Activated B cell treated with CpG ODN at 0.5 μM for 24 hours (primary cell): ENCODE measurements at places on chromosomes 12 and 14.

DNA sequence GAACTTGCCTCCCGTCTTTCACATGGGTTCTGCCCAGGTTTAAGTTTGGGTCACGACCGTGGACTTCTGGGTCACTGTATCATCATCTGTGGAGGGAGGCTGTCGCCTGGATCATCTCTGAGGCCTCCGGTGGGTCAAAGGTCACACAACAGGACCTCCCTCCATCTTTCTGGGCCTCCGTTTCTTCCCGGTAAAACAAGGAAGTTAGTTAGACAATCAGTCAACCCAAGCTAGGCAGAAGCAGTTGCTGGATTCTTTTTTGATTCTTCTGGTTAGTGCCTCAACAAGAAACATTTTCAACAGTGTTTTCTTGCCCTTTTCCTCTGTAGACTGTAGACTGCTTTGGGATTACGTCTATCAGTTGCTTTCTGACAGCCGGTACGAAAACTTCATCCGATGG lies 186.6 kb upstream of the BCL2L14 start:
- no peaks in the 10 kb centered on the region for H3K27me3 ChIP-seq
- H3K27ac ChIP-seq = peak overlapping the region; percentile 6
- H3K4me1 ChIP-seq = peaks cover 27% of the 10 kb centered on the region
- DNase-seq = no peak
- peaks cover 86% of the 10 kb centered on the region for H3K36me3 ChIP-seq
- no peak overlapping the region for H3K4me3 ChIP-seq

- H3K4me1 ChIP-seq = peaks cover 15% of the 10 kb centered on the region
These were observed 28.5 kb upstream of the TUBA1C start for GRCh38 chr12:49236423-49236822.

- no peaks in the 10 kb centered on the region for H3K36me3 ChIP-seq
- H3K4me3 ChIP-seq = no peak overlapping the region
- no peak for DNase-seq
- H3K27me3 ChIP-seq = peaks cover 14% of the 10 kb centered on the region
- H3K4me1 ChIP-seq = no peaks in the 10 kb centered on the region
These were observed 56.3 kb downstream of the PPP1R36 start for GRCh38 chr14:64605926-64606685.

DNA sequence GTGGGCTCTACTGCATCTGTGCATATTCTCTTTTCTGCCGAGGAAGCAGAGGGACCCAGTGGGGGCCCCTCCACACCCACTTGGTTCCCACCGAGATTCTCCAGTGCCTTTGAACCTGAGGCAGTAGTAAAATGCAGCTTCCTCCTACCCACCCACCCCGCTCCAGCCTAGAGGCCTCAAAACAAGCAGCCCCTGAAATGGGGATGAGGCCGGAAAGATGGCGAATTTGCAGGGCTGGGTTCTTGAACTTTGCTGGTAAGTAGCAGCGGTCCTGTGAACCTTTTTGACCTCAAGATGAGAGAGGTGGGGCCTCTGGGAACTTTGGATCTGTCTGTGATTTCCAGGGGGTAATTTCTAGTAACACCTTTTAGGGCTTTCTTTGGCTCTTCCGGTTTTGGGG lies 15.4 kb downstream of the PLEKHG3 start:
- H3K36me3 ChIP-seq = no peaks in the 10 kb centered on the region
- peaks cover 25% of the 10 kb centered on the region for H3K27me3 ChIP-seq
- no peaks in the 10 kb centered on the region for H3K4me1 ChIP-seq

DNA sequence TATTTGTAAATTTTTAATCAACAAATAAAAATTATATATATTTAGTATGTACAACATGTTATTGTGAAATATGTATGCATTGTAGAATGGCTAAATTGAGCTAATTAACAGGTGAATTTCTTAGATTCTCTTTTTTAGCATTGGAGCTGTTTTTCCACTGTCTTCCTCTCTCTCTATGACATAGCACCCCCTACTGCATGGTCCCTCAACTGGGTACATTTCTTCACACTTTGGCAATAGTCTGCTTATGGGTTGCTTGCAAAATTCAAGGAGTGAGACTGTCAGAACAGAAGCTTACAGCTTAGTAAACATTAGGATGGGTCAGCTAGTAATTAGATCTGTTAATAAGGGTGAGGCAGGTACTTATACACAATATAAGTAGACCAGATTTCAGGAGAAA lies 658.5 kb upstream of the MGAT4C start:
- H3K27ac ChIP-seq = no peak overlapping the region
- no peak for DNase-seq
- no peak overlapping the region for H3K4me3 ChIP-seq
- no peaks in the 10 kb centered on the region for H3K4me1 ChIP-seq

DNA sequence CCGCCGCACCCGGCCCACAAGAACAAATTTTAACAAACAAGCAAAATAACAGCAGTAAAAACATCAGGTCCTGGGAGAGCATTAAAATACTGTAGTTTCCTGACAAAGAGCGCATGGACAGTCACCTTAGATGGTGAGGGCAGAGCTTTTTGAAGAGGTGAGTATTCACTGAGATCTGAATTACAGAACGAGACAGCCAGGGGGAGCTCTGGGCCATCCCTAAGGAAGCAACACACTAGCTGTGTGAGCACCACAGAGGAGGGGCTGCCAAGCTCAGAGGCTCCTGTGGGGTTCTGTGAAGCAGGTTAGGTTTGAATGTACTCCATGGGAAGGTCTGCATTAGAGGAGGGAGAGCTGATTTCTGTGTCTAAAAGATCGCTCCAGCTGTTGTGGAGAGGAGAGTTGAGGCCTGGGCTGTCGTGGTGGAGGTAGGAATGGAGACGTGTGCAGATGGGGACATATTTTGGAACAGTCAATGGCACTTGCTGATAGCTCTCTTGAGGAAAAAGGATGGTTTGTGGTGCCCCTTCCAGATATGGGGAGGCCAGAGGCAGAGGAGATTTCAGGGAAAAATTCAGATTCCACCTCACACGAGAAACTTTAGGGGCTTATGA lies 72.9 kb downstream of the TRAFD1 start:
- no peaks in the 10 kb centered on the region for H3K4me1 ChIP-seq
- peak; percentile 24 for DNase-seq
- no peaks in the 10 kb centered on the region for H3K27me3 ChIP-seq
- H3K36me3 ChIP-seq = peaks cover 69% of the 10 kb centered on the region
- H3K27ac ChIP-seq = no peak overlapping the region
- H3K4me3 ChIP-seq = no peak overlapping the region

DNA sequence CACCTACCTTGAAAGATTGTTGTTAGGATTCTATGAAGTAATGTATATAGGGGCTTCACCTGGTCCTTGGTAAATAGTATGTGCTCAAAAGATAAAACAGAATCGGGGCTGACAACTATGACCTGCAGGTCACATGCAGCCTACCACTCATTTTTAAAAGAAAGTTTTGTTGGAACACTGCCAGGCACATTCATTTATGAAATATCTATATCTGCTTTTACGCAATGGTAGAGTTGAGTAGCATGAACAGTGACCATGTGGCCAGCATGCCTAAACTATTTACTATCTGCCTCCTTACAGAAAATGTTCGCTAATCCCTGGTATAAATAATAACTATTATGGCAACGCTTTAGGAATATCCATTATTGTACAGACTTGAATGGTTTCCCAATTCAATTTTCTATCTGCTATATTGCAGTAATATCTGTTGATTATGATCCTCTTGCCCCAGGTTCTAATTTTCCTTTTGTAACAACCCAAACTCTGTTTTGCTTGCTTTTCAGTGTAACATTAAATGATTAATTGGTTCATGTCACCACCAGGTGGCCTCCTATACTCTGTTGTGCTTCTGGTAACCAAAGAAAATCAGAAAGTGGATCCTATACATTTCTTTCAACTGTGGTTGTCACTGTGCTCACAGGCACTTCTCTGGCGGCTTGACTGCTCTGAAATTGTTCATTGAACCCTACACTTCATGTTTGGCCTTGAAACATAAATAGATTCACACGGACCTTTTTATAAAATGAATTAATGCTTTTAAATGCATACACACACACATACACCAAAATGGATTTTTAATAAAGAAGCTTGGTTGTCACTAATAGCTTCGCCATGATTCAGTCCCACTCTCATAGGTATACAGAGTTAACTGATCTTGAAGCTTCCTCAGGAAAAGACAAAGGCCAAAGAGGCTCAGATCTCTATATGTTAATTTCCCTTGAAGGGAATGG lies 227.7 kb upstream of the NPAS3 start:
- no peak for DNase-seq
- H3K4me3 ChIP-seq = no peak overlapping the region
- no peak overlapping the region for H3K27ac ChIP-seq
- no peaks in the 10 kb centered on the region for H3K4me1 ChIP-seq
- H3K27me3 ChIP-seq = no peaks in the 10 kb centered on the region

DNA sequence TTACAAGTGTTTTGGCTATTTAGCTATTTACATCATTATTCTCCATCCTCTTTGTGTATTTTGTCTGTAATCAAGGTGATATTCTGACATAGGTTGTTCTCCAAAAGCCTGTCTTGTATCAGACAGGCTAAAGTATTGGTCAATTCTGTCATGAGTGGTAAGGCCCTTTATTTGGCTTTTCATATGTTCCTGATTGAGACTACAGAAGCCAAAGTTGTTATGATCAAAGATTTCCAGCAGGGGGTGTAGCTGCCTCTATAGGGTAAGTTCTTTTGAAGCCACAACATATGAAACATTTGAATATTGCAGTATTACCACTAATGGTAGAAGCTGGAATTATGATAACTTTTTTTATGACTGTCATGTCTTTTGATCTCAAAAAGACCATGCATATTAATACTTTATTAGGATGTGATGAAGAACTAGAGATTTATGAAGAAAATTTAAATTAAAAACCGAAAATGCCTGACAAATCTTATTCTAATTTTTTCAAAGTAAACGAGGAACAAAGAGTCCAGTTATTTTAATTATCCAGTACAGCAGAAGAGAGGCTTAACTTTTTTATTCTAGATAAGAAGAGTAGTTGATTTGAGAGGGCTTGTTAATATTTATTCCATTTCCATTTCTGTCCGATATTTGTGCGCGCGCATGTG lies 3.4 kb upstream of the ARHGAP5 start:
- peaks cover 18% of the 10 kb centered on the region for H3K4me1 ChIP-seq
- H3K27ac ChIP-seq = peak overlapping the region; percentile 70
- no peak for DNase-seq
- H3K4me3 ChIP-seq = peak overlapping the region; percentile 36
- no peaks in the 10 kb centered on the region for H3K27me3 ChIP-seq

- no peaks in the 10 kb centered on the region for H3K27me3 ChIP-seq
- no peaks in the 10 kb centered on the region for H3K4me1 ChIP-seq
These were observed 957.1 kb downstream of the DIO2 start for GRCh38 chr14:79254069-79254775.

DNA sequence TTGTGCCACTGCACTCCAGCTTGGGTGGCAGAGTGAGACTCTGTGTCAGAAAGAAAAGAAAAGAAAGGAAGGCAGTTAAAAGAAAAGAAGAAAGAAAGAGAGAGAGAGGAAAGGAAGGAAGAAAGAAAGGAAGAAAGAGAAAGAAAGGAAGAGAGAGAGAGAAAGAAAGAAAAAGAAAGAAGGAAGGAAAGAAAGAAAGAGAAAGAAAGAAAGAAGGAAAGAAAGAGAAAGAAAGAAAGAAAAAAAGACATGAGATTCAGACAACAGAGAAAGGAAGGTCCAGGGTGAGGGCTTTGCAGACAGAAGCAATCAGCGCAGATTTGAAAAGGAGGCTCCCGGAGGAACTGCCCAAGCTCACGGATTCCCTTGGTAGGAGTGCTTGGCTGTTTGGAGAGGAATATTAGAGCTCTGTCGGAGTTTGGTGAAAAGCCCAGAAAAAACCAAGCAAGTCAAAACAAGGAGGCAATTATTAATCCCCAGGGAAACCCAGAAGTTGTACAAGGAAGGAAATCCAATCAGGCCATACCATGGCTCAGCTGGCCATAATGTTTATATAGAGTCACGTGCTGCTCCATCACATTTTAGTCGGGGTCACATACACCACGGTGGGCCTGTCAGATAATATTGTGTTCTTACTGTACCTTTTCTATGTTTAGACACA lies 11.6 kb upstream of the CCDC85C start:
- no peak overlapping the region for H3K27ac ChIP-seq
- peaks cover 26% of the 10 kb centered on the region for H3K27me3 ChIP-seq
- H3K36me3 ChIP-seq = no peaks in the 10 kb centered on the region
- no peak for DNase-seq
- H3K4me3 ChIP-seq = no peak overlapping the region
- H3K4me1 ChIP-seq = no peaks in the 10 kb centered on the region

DNA sequence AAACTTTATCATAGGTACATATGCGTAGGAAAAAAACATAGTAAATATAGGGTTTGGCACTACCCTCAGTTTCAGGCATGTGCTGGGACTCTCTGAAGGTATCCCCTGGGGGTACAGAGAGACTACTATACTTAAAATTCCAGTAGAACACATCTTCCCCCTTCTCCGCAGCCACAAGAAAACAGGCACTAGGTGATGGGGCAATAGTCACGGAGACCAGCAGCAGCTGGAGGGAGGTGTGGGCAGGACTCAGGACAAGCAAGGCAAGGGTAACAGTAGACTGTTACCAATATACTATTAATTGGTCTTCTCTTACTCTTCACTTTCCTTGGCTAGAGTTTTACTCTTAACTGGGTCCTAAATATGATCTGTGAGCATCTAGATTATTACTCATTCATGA lies 4.6 kb upstream of the PAPOLA start:
- no peaks in the 10 kb centered on the region for H3K27me3 ChIP-seq
- DNase-seq = no peak
- H3K4me1 ChIP-seq = peaks cover 63% of the 10 kb centered on the region
- no peak overlapping the region for H3K4me3 ChIP-seq
- no peak overlapping the region for H3K27ac ChIP-seq

DNA sequence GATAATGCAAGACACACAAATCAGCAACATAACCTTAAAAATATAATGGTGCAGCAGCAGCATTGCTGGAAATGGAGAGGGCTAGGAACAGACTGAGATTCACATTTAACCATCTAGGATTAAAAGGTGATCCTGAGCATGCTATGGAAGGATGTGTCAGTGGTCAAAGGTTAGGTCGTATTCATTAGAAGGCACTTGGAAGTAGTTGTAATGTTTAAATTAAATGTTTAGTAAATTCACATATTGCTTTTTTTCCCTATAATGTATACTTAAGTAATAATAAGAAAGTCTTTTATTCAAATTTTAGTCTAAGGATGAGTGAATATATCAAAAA lies 368.6 kb upstream of the PDE3A start:
- H3K27me3 ChIP-seq = no peaks in the 10 kb centered on the region
- H3K4me3 ChIP-seq = no peak overlapping the region
- H3K4me1 ChIP-seq = no peaks in the 10 kb centered on the region

DNA sequence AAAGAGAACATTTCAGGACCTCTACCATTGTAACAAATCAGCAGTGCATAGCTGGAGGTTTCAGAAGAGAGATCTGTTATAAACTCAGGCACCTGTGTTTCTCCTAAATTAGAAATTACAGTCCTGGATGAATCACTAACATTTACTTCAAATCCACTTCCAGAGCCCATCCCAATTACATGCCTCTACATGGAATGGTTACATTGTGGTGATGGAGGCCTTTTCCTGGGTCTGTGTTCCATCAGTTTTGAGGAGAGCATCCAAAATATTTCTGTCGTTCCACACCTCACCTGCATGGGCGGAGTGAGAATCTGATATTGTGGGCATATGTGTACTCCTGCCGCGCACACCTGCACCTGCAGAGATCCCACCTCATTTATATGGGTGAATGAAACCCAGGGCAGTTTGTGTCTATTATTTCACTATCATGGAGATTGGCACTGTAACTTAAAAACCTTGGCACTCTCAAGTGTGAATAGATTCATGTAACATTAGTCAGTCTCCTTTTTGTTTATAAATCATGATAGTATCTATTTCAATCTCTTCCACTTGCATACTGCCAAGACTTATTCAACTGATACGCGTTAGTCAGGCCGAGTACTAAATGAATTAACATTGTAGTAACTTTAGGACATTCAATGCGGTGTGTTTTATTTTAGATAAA lies 215.1 kb upstream of the FAR2 start:
- H3K27ac ChIP-seq = no peak overlapping the region
- no peaks in the 10 kb centered on the region for H3K36me3 ChIP-seq
- no peak overlapping the region for H3K4me3 ChIP-seq
- H3K27me3 ChIP-seq = no peaks in the 10 kb centered on the region
- no peaks in the 10 kb centered on the region for H3K4me1 ChIP-seq
- DNase-seq = no peak
